Glomerular endothelial cell (primary cell): ENCODE measurements at places on chromosomes 3 and 15. TPM values are rescaled to one million over a fixed set of nuclear protein-coding genes. Genes with fewer than 3 reads are reported as not detected.

GRCh38 chr3:57135964-57136719, 29.0 kb downstream of the IL17RD start:
- no peak for DNase-seq

The RTP3 gene
- total RNA-seq, result not detected in 2 replicates

GRCh38 chr3:136142592-136142991, 53.5 kb downstream of the MSL2 start:
- peak; percentile 80 for DNase-seq

DNA sequence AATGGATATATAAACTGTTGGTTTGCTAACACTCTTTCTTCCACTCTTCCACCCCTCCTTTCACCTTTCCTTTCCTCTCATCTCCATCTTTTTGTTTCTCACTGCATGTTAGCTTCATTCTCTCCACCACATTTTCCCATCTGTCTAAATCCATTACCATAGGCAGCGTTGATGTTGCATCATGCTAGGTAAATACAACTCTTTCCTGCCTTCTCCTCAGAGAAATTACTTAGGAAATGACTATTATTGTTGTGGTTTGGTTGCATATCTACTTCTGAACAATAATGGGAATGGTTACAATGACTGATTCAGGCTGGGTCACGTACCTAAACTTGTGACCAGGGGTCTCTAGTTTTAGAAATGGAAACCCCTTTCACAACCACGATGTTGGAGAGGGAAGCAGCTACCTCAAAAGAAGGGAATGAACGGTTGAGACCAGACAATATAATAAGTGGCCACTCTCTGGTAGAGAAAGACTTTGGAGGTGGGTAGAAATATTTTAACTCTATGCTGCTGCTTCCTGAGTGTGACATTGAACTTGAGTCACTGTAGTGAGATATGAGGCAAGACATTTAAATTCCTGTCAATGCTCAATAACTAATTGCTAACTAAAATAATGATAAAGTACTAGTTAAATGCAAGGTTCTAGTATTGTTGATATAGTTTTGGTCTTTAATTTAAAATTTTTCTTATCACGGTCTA, 314.1 kb upstream of the TGFBR2 start:
- DNase-seq, result peak; percentile 94

The SUSD5 gene
- total RNA-seq, result 2.5 and 15.8 TPM in 2 replicates

GRCh38 chr3:34000301-34000700, 201.9 kb downstream of the PDCD6IP start:
- DNase-seq, result no peak

DNA sequence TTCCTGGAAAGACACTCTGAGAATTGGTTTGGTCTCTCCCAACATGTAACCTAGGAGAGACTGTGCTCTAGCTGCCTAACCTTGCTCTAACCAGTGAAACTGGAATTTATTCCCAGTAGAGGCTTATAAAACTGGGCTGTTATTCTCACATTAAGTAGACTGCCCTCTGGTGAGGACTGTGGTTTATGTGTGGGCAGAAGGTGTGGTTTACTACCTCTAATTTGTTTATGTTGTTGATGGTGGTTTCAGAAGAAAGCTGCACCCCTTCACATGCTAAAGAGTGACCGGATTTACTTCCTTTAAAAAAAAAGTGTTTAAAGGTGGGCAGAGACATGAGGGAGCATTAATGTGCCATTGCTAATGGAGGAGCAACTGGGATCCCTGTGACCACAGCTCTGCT, 273.2 kb downstream of the MECOM start:
- no peak for DNase-seq
